ENCODE measurements at places on chromosomes 1 and 21.

- DNase-seq = no peak
Observed at GRCh38 chr1:223393275-223394214, at the start of gene CCDC185. CCDC185 (plus strand) TSS chr1:223393415; CDS start chr1:223393476, 61 bp downstream.

DNA sequence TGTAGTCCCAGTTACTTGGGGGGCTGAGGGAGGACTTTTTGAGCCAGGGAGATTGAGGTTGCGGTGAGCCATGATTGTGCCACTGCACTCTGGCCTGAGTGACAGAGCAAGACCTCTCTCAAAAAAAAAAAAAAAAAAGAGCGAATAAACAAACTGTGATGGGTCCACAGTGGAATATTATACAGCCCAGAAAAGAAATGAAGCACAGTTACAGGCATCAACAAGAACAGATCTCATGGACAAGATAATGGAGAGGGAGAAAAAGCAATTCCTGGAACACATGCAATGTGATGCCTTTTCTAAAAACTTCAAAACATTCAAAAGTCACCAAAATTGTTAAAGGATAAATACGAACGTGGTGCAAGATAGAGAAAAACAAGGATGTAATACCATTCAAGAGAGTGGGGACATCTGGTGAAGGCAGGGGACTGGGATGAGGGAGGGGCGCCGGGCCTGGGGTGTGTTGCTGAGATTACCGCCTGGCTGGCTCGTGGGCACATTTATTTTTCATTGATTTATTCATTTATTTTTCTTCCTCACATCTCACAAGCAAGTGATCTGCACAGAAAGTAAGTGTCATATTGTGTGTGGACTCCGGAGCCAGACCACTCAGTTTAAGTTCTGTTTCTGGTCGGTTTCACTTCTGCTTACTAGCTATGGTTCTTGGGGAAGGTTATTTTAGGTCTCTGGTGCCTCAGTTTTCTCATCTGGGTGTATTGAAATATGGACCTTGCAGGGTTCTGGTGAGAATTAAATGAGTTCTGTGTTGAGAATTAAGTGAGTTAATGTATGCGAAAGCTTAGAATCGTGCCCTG, 30.1 kb downstream of the ABCG1 start:
- peak; percentile 88 for DNase-seq

DNA sequence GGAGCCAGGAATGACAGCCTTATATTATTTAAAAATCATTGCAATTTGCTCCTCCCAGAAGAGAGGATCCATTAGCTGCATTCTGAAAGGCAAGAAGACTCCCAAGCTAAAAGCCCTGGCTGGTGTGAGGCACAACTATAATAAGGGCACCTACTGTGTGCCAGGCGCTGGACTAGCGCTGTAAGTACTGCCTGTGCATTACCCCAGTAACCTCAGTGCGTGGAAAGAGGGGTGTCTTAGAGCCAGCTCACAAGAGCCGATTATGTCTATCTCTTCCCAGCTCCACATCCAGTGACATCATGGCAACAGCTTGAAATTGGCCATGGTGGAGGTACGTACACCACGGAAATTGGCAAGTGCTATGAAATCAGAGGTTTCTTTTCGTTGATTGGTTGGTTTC, 141.7 kb upstream of the IRF2BP2 start:
- DNase-seq = no peak

- DNase-seq = no peak
Observed at GRCh38 chr1:151568626-151569088, 28.5 kb downstream of the TUFT1 start.

GRCh38 chr1:198641501-198641900, 2.7 kb downstream of the PTPRC start:
- DNase-seq = peak; percentile 59

DNA sequence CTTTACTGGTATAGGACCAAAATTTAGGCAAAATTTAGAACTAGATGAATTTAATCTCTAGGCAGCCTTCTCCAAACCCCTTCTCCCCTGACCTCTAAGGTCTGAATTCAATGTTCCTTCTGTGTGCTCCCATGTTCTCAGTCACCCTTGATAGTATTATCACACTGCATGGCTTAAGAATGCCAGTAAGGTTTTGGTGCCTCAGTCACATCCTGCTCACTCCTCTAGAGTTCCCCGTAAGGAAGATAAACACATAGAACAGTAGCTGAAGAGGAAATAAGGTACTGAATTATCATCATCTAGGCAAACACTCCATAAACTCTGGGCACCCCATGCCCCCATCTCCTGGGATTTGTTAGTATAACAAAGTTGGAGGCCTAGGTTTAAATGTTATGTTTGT, 18.2 kb downstream of the PRRX1 start:
- no peak for DNase-seq

DNA sequence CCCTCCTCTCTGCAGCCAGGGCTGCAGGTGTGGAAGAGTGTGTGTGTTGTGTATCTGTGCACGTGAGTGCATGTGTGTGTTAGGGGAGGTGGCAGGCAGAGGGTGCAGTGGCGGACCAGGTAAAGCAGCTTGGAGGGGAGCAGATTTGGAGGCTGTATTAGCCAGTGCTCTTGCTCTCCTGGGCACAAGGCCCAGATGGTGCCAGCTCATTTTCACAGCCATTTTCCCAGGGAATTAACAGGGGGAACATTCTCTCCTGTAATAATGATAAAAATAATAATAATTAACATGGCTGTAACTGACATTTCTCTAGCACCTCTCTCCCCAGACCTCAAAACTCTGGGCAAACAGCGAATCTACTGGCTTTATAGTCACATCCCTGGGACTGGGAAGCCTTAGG, 43.6 kb downstream of the LRRN2 start:
- no peak for DNase-seq

- no peak for DNase-seq
Observed at GRCh38 chr1:179026813-179027669, 1.3 kb downstream of the FAM20B start.

DNA sequence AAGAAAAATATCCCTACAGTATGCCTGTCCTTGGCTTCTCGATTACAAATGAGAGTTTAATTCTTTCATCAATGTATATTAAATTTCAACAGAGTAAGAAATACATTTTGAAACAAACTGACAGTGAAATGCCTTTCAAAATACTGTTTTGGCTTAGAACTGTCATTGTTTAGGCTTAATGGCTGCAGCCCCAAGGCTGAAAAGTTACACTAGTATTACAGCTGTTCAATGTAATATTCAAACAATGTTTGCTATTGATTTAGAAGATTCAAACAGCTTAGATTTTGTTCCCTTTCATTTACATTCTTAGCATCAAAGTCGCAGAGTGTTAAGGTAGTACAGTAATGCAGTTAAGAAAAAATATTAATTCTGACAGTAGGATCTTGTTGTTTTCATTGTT, 882.9 kb upstream of the ADGRL2 start:
- DNase-seq = no peak

GRCh38 chr1:150186789-150187559, 37.3 kb downstream of the PLEKHO1 start:
- peak; percentile 96 for DNase-seq

DNA sequence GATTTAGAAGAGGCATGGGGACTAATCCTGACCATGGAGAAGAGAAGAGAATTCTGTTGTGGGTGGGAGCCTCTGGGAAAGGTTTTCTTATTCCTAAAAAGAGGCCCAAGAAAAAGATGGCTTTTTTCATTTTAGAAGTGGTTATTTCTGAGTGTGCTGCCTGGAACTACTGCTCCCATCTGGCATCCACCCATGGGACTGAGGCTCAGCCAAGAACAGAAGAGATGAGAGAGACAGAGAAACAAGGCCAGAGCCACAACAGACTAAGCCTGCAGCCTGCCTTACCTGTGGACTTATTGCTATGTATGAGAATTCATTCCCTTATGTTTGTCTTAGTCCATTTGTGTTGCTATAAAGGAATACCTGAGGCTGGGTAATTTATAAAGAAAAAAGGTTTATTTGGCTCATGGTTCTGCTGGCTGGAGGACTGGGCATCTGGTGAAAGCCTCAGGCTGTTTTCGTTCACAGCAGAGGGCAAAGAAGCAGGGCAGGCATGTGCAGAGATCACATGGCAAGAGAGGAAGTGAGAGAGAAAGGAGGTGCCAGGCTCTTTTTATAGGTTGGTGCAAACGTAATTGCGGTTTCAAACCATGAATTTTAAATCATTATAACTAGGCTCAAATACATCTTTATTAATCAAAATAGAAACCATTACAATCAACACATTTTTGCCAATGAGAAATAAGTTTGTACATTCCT, 57.5 kb upstream of the PRDM2 start:
- DNase-seq = peak; percentile 64

DNA sequence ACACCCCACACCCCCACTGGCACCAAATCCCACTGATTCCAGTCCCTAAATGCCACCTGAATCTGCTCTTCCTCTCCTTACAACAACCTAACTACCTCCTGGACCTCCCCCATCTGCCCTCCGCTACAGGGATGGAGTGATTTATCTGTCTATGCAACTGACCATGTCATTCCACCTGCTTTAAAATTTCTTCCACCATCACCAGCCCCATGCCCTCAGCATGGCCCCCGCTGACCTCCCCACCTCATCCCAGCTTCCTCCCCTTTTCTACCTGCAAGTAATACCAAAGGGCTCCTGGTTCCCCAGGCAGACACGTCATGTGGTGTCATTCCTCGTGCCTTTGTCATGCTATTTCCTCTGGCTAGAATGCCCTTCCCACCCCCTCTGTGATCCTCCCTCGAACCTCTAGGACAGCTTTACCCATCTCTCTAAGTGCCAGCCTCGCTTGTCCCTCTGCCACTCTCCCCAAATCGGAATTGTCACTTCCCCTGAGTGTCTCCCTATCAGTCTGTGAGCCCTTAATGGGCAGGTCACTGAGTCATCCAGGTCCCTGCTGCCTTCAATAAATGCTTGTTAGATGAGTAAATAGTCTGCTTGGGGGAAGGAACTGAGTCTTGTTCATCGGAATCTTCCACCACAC, 3.7 kb downstream of the GJB4 start:
- no peak for DNase-seq

GRCh38 chr21:36584980-36585940, 105.3 kb upstream of the CLDN14 start:
- no peak for DNase-seq

- DNase-seq = no peak
Observed at GRCh38 chr21:41606706-41607105, 98.7 kb upstream of the TMPRSS2 start.

DNA sequence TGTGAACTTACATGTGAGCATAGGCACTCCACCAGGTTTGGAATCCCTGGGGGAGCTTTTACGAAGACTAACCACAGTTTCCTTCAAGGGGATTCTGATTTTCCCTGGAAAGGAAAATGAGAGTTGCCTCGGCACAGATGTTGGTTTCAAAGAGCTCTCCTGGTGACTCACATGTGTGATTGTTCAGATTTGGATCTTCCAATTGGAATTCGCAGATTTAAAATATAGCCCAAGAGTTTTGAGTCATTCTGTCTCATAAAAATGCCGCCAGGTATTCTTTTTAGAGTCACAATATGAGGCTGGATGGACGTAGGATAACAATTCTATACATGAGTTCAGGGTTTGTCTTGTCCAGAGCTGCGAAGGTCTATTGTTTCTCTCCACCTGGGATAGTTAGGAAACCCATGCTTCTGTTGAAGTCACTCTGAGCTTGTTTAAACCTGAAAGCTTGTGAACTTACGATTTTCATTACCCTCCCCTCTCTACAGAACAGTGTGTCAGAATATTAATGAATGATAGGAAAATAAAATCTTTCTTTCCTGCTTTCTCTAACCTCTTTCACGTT, 64.9 kb downstream of the TGFB2 start:
- no peak for DNase-seq

- DNase-seq = peak; percentile 76
Observed at GRCh38 chr21:29163341-29164115, 33.1 kb downstream of the MAP3K7CL start.

DNA sequence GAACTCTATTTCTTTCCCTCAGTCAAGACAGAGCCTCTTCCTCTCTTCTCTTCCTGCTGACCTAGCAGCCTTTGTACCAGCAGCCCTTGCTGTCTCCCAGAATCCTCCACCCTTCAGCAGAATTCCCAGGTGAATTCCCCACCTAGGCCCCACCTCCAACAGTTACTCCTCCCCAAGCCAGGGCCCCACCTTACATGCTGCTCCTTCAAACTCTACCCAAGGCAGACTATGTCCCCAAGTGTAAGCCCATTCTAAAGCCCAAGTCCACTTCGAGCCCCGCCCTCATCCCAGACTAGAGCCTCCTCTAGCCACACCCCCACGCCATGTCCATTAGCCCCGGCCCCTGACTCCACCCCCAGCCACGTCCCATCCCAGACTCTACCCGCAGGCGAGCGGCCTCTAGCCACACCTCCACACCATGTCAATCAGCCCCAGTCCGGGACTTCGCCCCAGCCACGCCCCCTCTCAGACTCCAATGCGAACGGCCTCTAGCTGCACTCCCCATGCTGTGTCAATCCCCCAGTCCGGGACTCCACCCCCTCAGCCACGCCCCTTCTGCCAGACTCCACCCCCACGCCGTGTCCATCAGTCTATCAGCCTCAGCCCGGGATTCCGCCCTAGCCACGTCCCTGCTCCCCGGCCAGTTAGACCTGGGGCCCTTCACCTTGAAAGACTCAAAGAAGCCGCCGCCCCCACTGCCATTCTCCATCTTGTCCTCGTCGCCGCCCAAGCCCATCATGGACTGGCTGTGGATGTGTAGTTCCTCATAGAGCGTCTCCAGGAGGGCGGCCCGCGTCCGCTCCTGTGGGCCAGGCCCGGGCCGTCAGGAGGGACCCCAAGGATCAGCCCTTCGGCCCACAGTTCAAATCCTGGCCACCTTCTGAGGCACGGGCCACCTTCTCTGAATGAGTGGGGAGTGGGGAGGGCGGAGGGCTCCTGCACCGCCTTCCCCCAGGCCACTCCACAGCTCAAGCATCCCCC, 61.3 kb downstream of the RAP1GAP start:
- DNase-seq = peak; percentile 53

DNA sequence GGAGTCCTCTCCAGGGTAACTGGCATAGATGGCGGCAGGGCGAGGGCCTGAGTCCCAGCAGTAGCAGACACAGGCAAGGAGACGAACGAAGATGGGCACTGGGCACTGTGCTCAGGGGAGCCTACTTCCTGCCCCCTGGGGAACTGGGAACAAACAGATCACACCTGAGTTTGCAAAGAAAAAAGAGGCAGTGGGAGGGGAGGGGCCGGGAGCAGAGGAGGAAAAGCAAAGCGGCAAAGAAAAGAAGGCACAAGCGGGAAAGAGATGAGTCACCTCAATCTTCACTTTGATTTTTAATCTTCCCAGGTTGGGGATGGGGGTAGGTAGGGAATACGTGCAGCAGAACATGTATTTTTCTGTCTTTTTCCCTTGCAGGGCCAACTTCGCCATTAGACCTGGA, 44.0 kb downstream of the ZSCAN20 start:
- no peak for DNase-seq

DNA sequence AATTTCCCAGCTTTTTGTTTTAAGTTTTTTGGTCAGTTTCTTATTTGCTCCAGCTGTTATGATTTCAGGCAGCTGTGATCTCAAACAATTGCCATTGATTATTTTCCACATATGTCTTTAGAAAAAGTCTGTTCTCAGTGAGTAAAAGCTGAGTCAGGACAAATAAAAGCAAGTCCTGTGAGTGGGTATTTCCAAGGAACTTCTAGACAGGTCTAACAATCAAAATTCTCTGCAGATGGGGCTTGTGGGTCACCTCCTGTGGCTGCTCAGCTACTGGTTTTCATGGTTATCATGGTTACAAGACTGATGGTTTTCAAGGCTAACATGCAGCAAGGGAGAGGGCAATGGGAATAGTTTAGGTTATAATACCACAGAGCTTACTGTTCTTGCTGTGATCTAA, 585.7 kb downstream of the LMO4 start:
- DNase-seq = no peak
